Right forelimb (tissue), 1 donor: ENCODE measurements at places on chromosomes 2 and 18.

GRCh38 chr2:122929347-122929746 is 1095.7 kb upstream of the CNTNAP5 start:
- DNase-seq: no peak

- no peak for DNase-seq
Observed at GRCh38 chr18:72742002-72742401, 125.8 kb downstream of the NETO1 start.

DNA sequence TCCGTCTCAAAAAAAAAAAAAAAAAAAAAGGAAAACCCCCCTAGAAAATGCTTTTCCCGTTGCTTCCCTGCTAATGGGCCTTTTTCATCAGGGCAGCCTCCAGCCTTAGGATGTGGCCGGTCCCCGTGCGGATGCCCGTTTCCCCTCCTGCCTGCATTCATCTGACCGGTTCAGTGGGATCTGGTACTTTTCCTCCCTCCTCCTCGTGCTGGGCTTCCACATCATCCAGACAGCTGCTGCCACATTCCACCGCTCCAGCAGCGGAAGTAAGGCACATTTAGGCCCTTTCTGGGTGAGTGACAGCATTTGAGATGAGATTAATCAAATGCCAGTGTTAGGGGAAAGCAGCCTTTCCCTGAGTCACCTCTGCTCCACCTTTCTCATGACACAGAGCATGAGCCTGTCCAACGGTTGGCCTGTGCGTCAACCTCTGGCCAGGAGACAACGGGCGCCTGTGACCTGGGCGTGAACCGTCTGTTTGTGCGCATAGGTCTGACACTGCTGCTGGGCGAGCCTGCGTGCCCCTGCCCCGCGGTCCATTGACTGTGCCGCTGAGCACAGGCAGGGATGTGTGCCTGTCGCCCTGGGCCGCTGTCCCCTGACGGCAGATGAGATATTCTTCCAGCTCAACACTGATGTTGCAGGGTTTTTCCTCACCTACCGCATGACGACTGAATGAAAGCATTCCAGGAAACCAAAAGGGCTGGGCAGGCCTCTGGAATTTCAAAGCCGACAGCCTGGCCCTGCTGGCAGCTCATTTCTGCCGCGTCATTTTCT is 174.0 kb downstream of the TGIF1 start:
- DNase-seq: peak; percentile 83

GRCh38 chr2:145284551-145284950 is 764.6 kb upstream of the ZEB2 start:
- no peak for DNase-seq

DNA sequence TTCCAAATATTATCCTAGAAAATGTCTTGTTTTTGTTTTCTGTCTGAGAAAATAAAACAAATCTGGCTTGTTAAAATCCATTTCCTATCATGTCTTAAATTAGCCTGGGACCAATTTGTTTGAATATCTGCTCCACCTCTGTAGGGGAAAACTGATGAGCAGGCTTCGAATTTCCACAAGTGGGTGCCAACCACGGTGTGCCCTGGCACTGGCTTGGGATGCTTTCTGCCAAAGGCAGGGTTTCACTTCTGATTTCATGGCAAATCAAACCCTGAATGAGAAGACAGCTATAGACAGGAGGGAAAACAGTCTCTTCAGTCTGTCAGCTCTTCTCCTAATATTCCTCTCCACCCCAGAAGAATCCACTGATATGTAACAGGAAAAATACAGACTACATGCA is 33.7 kb upstream of the STAT4 start:
- no peak for DNase-seq

GRCh38 chr2:240347373-240347940 is 88.0 kb upstream of the GPC1 start:
- no peak for DNase-seq

GRCh38 chr2:223264541-223265193 is 212.7 kb downstream of the KCNE4 start:
- DNase-seq: no peak

DNA sequence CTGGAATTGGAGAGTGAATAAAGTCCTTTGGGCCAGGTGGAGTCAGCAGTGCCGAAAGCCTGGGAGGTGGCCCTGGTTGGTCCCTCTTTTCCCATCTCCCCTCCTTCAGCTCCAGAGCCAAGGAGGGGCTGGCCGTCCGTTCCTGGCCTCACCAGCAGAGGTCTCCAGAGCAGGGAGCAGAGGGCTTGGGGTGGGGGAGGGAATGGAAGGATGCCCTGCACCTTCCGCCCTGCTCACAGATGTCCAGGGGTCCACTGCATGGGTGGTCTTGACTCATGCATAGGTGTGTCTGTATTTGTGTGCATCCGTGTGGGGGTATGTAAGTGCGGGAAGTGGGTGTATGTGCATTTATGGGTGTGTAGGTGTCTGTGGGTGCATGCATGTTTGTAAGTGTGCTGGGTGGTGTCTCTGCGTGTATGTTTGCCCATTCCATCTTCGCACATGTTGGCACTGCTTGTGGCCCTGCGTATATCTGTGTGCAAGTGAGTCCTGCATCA is 201.8 kb downstream of the ZFP36L2 start:
- DNase-seq: peak; percentile 78
